Esophagus squamous epithelium (tissue), 5 donors: ENCODE measurements at places on chromosomes 11 and 22.

DNA sequence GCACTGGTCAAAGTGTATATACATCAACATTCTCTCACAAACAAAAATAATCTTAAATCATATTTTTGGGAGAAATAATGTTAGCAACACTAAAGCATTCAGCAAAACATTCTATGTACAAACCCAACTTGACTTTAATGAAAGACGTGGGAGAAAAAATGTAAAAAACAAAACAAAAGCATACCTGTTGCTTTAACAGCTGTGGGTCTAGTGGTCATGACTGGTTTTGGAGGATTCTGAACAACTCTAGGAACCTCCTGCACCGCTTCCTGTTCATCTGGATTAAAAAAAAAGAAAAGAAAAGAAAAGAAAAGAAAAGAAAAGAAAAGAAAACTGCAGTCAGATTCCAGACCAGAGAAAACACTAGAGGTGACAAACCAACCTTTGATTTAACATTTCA is 2.1 kb downstream of the FNBP4 start:
- no peak for DNase-seq

- no peak for DNase-seq
These were observed 3.6 kb upstream of the PHLDA2 start for GRCh38 chr11:2932850-2933251.

GRCh38 chr11:67320011-67320410 is 16.7 kb downstream of the SSH3 start:
- DNase-seq: no peak

GRCh38 chr11:2759228-2760195 is 59.7 kb upstream of the KCNQ1OT1 start:
- DNase-seq: no peak

DNA sequence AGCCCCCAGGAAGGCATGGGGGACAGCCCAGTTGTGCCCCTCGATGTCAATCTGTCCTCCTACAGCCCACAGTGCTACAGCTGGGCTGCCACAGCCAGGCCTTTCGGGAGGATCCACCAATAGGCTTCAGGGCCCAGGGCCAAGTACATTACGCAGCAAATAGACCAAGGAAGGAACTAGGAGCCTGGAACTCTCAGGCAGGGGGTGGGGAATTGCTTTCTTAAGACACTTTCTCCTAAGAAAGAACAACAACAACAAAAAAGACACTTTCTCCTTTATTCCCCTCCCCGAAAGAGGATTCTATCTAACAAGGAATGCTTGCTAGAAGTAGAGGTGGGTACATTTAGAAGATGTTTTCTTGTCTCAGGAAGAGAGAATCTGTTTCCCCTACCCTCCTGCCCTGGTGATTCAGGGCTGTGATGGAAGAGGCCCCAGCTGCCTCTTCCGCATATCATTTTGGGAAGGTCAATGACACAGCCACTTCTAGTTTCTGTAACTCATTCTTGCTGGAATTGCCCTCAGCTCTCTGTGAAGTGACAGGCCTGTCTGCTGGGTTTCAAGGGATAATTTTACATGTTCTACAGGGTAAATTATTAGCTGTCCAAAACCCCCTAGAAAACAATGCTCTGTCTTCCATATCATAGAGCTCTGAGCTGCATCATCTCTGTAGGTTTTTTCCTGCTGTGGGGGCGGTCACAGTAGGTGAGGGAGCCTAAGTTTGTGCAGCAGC is 6.0 kb upstream of the MALAT1 start:
- DNase-seq: no peak

GRCh38 chr11:34787895-34788294 is 128.3 kb downstream of the APIP start:
- DNase-seq: no peak

DNA sequence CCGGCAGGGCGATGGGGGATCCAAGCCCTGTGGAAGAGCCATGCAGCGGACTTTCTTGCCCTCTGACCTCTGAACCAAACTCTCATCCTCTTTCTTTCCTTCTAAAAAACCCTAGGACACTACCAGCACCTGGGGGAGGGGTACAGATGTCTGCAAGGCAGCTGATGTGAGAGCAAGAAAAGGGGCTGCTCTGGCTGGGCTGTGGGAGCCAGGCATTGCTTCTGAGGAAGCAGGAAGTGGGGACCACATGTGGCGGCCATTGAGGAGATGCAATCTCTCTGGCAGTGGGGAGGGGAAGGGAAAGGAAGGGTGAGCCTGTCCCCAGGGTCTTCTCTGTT is 36.0 kb downstream of the FAM83F start:
- no peak for DNase-seq

DNA sequence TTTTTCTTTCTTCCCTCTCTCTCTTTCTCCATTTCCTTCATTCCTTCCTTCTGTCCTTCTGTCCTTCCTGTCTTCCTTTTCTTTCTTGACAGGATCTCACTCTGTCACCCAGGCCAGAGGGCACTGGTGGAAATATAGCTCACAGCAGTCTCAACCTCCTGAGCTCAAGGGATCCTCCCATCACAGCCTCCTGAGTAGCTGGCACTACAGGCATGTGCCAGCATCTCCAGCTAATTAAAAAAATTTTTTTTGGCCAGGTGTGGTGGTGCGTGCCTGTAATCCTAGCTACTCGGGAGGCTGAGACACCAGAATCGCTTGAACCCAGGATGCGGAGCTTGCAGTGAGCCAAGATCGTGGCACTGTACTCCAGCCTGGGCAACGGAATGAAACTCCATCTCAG is 4.8 kb upstream of the DUSP8 start:
- no peak for DNase-seq

DNA sequence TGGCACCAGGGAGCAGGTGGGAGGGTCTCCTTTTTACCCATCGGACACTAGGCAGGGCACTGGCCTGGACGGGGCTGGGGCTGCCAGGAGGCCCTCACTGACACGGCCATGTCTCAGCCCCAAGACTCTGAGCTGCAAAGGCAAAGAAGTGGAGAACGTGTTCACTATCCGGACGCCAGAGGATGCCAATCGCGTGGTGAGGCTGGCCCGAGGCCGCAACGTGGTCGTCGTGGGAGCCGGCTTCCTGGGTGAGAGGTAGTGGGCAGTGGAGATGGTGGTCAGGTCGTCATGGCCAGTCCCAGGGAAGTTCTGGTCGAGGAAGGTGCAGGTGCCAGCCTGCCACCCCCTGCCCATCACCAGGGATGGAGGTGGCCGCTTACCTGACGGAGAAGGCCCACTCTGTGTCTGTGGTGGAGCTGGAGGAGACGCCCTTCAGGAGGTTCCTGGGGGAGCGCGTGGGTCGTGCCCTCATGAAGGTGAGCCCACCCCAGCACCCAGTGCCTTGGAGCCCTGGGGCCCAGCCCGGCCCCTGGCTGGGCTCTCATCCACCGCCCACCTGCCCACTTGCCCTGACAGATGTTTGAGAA is 5.7 kb upstream of the LZTR1 start:
- DNase-seq: no peak

DNA sequence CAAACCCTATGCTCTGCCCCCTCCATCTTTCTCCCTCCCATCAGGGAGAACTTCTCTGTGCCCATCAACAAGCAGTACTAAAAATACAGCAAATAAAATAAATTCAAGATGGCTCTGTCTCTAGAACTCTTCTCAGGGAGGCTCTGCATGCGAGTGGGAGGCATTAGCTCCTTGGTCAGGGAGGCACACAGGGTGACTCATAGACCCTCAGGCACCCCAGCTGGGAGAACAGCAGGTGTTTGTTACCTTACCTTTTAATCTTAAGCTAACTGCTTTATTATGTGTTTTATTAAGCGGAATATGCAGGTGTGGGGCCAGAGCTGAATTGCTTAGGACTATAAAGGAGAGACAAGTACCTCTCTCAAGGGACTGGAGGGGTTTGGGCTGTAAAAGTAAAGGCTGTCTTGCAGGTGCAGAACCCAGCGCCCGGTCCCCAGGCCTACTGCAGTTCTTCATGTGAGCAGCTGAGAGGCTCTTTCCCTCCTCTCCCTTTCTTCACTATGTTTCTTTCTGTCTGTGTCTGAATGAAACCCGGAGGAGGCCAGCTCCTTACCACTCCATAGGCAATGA is 20.8 kb downstream of the CSNK2A3 start:
- no peak for DNase-seq

- DNase-seq: no peak
These were observed 19.1 kb upstream of the LINC01488 start for GRCh38 chr11:69462106-69462951.

DNA sequence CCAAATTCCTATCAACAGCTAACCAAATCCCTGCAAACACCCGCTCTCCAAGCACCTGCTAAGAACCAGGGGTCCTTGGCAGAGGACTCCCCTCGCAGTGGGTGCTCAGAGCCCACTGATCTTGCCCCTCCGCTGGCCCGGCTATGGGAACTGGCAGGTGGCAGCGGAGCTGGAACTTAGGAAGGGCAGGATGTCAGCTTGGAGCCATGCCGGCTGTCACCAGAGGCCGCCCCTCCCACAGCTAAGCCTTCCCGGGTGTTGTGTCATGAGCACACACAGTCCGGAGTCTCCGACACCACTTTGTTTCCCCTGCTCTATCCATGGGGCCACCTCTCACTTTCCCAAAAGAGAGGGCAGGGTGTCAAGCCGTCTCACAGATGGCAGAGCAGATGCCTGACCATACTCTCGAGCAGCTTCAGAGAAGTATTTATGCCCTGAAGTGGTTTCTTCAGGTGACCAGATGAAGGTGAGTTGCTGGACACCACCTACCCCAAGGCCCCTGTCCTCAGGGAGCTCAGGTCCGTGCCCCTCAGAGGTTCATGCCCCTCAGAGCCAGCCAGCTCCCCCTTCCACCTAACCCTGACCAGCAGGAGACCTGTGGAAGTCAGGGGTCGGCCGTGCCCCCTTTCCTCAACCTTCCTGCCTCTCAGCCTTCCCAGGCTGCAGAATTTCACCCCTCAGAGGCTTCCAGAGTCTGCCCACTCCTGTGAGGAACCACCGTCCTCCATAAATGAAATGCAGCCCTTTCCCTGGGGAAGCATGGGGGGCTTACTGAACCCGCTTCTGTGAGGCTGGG is 545.7 kb upstream of the B3GAT1 start:
- no peak for DNase-seq

DNA sequence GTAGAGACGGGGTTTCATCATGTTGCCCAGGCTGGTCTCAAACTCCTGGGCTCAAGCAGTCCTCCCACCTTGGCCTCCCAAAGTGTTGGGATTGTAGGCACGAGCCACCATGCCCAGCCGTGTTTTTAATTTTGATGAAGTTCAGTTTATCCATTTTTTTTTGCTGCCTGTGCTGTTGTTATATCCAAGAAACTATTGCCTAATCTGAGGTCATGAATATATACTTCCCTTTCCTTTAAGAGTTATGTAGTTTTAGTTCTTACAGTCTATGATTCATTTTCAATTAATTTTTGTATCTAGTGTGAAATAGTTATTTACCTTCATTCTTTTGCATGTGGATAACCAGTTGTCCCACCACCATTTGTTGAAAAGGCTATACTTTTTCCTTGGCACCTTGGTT is 50.3 kb upstream of the SORL1-AS1 start:
- no peak for DNase-seq

DNA sequence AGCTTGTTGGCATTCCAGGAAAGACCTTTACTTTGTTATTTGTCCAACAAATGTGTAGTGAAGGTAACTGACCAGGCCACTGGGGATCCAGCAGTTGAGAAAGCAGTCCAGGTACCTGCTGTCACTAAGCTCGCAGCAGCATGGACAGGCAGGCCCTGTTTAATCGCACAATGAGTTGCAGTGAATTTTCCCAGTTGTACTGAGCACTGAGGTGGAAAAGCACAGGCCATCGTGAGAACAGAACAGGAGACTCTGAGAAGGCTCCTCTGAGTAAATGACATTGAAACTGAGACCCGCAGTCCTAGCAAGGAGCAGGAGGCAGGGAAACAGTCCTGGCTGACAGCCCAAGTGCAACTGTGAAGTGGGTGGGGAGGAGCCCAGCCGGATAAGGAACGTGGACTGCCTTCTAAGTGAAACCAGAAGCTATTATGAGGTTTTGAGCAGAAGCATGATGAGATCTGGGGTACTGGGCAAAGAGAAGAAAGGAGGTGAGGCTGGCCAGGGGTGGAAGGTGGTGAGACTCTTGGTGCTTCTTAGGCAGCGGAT is 39.8 kb upstream of the CDON start:
- no peak for DNase-seq

DNA sequence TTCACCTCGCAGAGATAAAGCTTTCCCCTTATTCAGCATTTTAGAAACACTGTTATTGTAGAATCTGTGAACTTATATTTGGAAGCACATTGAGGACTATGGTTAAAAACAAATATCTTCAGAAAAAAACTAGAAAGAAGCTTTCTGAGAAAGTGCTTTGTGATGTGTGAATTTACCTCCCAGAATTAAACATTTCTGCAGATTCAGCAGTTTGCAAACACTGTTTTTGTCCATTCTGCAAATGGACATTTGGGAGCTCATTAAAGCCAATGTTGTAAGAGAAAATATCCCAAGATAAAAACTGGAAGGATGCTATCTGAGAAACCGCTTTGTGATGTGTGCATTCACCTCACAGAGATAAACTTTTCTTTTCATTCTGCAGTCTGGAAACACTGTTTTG is 272.7 kb downstream of the OR4A5 start:
- no peak for DNase-seq

DNA sequence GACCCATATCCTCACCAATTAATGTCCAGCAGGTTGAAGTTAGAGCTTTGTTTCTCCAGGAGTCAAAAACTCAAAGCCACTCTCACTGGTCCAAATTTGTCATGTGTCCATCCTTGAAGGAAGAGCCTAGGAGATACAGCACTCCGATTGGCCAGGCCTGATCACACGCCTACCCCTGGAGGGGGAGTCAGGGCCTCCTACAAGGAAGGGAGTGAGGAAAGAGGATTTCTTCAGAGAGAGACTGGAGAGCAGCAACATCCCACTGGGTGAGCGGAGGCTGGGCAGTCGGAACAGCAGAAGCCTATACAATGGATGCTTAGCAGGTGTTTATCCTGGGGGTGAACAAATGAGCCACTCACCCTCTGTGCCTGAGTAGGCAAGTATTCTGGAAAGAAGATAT is 113.9 kb downstream of the TRIM29 start:
- no peak for DNase-seq

GRCh38 chr11:44711113-44711786 is 15.5 kb upstream of the TSPAN18 start:
- no peak for DNase-seq

DNA sequence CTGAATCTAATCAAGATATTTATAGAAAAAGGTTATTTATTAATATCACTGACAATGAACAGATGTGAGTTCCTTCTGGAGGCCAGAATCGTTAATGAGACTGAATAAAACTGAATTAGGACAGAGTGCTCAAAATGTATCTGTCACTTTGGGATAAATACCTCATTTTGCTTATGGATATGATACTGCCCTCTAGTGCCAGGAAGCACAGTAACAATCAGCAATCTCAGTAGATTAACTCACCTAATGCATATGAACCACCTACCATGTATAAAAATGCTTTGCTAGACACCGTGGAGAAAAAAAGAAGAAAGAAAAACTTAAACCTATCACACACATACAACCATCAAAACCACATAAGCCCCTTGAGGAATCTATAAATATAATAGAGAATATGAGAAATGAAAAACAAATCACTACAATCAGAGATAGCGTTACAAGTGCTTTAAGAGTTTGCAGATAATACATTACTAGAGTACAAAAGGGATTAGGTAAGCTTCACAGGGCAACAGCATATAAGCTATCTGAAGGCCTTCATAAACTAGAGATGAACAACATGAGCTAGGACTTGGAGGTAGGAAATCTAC is 117.4 kb downstream of the SGSM3 start:
- DNase-seq: no peak
